Esophagus squamous epithelium (tissue), 5 donors: ENCODE measurements at places on chromosomes 3 and 15.

DNA sequence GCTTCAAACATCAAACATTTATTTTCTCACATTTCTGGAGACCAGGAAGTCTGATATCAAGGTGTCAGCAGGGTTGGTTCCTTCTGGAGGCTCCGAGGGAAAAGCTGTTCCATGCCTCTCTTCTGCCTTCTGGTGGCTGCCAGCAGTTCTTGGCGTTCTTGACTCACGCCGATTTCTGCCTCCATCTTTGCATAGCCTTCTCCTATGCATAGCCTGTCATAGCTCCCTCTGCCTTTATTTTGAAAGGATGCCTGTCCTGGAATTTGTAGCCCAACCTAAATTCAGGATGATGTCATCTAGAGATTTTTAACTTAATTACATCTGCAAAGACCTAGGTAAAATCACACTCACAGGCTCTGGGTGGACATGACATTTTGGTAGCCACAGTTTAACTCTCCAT lies 70.4 kb downstream of the RGMA start:
- DNase-seq, result no peak

- DNase-seq, result no peak
Observed at GRCh38 chr15:64013179-64014062, 32.9 kb downstream of the DAPK2 start.

DNA sequence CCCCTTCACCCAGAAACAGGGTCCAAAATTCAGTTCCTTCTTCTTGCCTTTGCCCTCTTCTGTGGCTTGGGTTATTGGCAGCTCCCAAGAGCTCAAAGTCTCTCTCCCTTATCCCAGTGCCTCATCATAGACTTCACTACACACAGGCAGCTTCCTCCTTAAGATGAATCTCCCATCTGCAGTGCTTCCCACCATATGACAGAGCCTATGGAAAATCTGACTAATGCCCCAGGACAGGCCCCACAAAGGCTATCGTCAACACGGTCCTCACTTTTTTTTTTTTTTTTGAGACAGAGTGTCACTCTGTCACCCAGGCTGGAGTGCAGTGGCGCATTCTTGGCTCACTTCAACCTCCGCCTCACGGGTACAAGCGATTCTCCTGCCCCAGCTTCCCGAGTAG lies 194.1 kb downstream of the MEX3B start:
- no peak for DNase-seq

DNA sequence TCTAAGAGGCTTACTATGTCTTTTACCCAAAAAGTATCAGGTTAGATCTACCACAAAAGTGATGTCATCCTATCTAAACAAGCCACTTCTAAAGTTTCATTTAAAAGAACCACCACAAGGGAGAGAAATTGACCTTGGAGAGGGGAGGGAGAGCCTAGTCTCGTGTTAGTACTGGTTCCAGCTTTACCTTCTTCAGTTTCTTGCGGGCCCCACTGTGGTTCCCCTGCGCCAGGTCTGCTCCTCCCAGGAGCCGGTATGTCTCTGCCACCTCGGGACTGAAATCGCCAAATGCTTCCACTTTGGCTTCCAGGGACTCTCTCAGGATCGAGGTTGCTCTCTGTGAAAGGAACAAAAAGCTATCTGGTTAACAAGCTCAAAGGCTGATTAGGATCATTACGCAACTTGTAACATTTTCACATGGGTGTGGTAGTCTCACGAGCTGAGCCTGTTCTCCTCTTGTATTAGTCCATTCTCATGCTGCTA lies 51.1 kb downstream of the SYNM start:
- DNase-seq, result no peak

DNA sequence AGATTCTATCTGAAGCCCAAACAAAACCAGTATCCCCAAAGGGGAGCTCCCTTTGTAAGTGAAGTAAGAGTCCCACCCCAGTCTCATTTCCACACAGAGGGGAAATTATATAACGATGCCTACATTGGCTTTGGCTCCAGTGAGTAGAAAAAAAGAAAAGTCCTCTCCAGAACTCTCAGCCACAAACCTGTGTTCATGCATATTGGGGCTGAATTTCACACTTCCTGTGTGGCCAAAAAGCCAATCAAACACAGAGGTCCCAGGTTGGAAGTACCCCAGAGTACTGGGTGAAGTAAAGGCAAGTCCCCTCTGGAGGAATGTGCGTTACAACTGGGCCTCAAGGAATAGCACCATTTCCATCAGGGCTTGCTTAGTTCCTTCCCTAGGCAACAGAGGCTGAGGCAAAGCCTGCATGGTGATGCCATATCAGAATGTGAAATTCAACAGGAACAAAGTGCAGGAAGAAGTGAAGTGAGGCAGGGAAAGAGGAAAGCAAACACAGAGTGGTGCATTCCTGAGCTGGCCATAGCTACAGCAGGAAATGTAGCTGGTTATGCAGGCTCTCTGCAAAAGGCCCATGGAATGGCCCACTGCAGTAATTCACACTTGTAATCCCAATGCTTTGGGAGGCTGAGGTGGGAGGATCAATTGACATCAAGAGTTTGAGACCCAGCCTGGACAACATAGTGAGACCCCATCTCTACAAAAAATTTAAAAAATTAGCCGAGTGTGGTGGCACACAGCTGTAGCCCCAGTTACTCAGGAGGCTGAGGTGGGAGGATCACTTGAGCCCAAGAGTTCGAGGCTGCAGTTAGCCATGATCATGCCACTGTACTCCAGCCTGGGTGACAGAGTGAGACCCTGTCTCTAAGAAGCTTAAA lies 16.6 kb upstream of the CX3CR1 start:
- DNase-seq, result no peak

DNA sequence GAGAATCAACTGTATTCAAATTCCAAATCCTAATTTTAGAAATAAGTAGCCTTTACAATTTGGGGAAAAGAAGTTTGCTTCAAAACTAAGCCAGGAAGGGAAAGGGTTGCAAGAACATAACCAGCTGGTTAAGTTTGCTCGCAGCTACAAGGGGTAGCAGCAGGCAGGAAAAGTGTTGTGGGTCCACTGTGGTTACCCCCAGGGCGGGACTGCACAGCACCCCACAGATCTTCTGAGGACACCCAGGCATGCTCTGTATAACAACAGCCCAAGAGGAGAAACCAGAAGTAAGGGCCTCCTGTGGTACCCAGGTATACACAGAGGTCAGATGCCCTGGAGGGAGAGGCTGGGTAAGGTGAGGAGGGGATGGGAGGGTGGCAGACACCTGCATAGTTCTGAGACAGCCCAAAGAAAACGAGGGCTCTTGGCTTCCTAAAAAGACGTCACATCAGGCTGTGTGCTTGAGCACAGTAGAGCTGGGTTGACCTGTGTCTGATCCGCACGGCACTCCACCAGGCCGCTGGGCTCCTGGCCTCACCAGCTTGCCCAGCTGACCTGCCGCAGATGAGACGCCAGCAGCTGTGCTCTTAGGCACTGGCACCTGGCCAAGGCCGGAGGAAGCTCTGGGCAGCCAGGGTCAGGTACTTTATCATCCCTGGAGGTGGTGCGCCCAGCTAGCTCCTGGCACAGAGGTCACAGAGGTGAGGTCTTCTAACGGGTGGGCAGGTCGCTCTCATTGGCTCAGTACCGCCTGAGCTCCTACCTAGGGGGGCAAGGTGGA lies 81.8 kb upstream of the SNRPA1 start:
- DNase-seq, result no peak

GRCh38 chr3:112637700-112638099 lies 3.2 kb downstream of the CCDC80 start:
- DNase-seq, result no peak

- no peak for DNase-seq
Observed at GRCh38 chr3:182726258-182727142, 66.8 kb upstream of the ATP11B start.

- no peak for DNase-seq
Observed at GRCh38 chr3:70947579-70947978, 635.1 kb upstream of the MDFIC2 start.

DNA sequence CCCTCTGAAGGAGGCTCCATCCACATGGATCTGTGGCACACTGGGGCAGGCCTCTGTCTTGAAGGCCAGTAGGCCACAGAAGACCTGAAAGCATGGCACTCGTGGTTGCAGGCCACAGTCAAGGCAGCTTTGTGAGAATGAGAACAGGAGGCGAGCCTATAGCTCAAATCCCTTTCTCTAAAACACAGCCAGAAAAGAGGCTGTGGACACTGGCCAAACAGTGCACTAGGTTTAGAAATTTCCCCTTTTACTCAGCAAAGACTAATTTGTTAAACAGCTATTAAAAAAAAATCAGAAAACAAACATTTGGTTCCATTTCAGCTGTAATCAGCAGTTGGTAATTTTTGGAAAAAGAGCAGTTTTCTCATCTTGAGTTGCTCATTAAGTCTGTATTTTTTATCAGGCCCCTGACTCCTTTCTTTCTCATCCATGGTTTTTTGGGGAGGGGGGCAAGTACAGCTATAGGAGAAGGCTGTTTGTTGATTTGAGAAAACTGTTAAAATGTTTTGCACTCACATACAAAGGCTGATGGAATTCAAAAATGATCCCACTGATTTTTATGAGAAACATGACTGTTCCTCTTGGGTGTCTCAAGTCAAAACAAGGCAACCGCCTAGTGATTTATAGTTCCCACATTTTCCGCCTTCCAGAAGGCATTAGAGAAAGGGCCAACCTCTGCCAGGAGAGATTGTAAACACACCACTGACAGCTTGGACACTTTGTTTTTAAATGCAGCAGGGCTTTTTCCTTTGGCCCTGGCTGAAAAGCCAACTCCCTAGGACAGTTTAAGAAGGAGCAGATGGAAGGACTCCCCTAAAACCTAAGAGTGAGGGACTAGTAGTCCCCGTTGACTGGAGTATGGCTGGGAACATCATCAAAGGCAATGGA lies 28.1 kb downstream of the PARP16 start:
- no peak for DNase-seq

DNA sequence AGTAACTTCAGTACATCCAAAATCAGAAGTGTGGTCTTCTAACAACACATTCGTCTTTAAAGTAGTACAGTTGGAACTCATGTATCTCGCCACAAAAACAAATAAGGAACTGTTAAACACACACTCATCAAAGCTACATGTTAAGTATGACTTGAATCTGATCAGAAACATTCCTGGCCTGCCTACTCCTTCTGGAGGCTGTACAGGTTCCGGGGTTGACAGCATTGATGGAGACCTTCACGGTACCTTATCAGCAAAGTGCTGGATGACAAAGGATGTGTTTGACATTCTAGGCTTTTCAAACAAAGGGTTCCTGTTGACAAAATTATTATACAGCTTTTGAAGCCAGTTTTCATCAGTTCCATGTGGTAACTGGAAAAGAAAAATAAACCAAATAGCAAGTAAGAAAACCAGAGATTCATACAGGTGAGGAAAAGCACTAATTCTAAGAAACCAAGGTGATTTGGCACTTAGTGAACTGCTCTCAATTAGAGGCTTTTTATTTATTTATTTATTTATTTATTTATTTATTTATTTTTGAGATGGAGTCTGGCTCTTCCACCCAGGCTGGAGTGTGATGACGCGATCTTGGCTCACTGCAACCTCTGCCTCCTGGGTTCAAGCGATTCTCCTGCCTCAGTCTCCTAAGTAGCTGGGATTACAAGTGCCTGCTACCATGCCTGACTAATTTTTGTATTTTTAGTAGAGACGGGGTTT lies 44.3 kb downstream of the MYO5C start:
- DNase-seq, result no peak

DNA sequence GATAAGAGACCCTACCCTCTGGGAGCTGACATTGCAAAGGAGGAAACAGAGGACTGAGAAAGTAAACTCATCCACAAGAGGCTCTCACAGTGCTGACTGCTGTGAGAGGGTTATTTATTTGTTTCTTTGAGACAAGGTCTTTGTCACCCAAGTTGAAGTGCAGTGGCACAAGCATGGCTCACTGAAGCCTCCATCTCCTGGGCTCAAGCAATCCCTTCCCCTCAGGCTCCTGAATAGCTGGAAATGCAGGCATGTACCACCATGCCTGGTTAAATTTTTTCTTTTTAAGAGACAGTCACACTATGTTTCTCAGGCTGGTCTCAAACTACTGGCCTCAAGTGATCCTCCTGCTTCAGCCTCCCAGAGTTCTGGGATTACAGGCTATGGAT lies 52.8 kb downstream of the FBLN2 start:
- no peak for DNase-seq

GRCh38 chr3:114272271-114272670 lies 21.6 kb upstream of the TIGIT start:
- no peak for DNase-seq

DNA sequence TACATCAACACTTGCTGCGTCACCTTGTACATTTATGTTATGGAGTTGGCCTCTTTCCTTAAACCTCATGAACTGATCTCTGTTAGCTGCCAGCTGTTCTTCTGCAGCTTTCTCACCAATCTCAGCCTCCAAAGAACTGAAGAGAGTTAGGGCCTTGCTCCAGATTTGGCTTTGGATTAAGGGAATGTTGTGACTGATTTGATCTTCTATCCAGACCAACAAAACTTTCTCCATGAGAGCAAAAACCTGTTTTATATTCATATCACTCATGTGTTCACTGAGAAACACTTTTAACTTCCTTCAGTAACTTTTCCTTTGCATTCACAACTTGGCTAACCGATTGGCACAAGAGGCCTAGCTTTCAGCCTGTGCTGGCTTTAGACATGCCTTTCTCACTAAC lies 1156.0 kb upstream of the CADM2 start:
- no peak for DNase-seq

GRCh38 chr3:48123346-48123745 lies 64.9 kb downstream of the CDC25A start:
- DNase-seq, result no peak

- no peak for DNase-seq
Observed at GRCh38 chr15:23081271-23081670, 41.9 kb upstream of the TUBGCP5 start.

GRCh38 chr3:15011174-15011573 lies 53.9 kb downstream of the MRPS25 start:
- DNase-seq, result no peak

- no peak for DNase-seq
Observed at GRCh38 chr3:13788522-13789424, 91.1 kb downstream of the WNT7A start.

GRCh38 chr3:190585805-190586630 lies 72.1 kb downstream of the IL1RAP start:
- DNase-seq, result no peak

DNA sequence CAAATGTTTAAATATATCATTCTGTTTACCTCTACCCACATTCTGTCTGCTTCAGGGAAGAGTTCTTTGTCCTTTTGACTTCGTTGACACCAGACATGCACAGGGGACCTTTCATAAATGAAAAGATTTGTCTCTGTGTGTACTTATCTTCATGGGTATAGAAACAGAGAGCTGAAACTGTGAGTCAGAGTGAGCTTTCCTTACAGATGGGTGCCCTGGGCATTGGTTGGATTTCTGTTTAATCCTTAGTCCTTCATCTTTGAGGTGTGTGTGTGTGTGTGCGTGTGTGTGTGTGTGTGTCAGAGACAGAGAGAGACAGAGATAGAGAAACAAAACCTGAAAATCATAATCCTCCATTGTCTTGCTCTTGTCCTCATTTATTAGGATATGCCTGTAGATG lies 517.4 kb downstream of the TUSC7 start:
- DNase-seq, result no peak
